ENCODE measurements at places on chromosomes 7 and 10. TPM values are rescaled to one million over a fixed set of nuclear protein-coding genes. Genes with fewer than 3 reads are reported as not detected.
A peak's percentile ranks its signal among the peaks of the same experiment; 100 is the strongest.

The DENND2A gene
- 52.7 TPM for polyA plus RNA-seq

The EPDR1 gene
- 95.9 TPM for polyA plus RNA-seq

The ITPRID1 gene
- polyA plus RNA-seq: 1.7 TPM

The TCF7L2 gene
- polyA plus RNA-seq: 50.0 TPM

The LRRD1 gene
- polyA plus RNA-seq: 0.59 TPM

The OR2A12 gene
- polyA plus RNA-seq: not detected

The MMP21 gene
- polyA plus RNA-seq: 0.60 TPM

DNA sequence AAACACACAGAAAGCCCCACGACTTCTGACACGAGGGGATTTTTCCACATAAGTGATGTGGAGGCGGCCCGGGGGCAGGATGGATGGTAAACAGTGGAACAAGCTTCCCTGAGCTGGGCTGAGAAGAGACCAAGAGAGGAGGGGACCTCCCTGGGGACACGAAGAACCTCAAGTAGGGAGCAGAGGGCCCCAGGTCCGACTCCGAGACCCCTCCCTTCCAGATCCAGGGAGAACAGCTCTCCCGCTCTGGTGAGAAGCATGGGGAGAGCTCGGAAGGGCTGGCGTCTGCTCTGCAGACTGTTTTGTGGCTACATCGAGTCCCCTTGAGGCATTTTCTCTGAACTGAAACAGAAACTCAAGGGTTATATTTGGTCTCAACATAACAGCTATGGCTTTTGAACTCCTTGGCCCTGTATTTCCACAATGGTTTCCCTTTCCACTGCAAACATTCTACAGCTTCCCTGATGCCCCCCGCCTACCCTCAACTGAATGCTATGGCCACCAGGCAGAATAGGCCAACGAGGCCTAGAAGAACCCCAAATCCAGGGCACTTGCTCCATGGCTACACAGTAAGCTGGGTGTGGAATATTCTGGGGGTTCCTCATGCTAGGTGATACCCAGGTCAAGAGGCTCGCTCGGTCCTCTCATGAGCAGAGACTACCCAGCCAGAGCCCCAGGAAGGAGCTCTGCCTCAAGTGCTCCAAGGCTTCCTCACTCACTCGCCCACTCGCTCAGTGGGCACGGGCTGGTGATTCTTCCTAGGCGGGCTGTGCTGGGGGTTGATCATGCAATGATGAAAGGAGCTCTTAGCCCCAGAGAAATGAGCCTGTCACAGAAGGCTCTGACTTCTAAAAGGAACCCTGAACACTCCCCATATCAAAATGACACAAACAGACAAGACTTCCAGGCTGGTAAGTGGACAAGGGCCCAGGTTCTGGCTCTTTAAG lies 47.5 kb downstream of the FAM53B start:
- DNase-seq: no peak

DNA sequence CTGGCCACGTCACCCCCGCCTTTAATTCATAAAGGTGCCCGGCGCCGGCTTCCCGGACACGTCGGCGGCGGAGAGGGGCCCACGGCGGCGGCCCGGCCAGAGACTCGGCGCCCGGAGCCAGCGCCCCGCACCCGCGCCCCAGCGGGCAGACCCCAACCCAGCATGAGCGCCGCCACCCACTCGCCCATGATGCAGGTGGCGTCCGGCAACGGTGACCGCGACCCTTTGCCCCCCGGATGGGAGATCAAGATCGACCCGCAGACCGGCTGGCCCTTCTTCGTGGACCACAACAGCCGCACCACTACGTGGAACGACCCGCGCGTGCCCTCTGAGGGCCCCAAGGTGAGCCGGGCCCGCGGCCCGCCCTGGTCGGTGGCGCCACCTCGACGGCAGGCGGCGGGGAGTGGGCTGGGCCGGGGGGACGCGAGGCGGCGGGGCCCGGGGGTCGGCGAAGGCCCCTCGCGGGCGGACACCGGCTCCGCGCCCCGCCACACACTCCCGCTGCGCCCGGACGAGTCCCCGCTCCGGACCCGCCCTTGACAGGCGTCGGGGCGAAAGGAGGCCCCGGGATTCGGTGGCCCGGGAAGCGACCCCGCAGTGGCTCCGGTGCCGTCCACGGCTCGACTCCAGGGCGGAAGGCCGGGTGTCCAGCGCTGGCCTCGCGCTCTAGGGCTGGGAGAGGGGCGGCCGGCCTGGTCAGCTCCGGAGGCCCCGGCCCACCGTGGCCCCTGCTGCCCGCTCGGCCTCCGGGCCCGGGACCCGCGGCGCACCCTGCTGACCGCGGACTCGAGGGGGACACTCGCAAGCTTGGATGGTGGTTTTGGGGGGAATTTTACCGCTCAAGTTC lies 557 bp downstream of the BAG3 start:
- DNase-seq: no peak

DNA sequence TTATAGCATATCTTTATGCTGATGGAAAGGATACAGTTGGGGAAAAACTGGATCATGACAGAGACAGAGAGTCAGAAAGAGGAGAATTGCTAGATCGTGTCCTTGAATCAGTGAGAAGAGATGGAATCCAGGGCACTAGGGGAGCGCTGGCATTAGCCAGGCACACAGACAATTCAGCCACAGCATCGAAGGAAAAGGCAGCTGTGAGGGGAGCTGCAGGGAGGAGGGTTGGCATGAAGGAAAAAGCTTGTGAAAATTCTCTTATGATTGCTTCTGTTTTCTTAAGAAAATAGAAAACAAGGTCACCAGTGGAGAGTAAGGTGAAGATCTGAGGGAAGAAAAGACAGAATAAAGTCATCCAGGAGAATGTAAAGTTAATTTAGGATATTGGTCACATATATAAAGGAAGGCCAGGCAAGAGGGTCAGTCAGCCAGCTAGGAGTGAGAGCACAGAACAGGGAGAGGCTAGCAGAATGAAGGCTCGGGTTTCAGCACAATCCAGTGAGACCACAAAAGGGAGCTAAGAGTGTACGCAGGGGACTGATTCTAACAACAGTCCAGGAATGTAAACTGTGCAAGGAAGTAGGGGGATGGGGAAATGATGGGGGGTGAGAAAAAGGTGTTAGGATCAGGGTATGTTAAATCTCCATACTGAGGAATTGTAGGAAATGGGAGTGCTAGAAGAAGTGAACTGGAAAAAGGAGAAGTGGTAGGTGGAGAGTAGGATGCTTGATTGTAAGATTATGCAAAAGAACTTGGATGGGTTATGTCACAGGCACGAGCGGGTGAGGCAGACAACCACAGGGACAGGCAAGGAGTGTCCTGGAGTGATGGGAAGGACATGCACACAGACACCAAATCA lies 112.0 kb downstream of the RNF32 start:
- no peak for DNase-seq

DNA sequence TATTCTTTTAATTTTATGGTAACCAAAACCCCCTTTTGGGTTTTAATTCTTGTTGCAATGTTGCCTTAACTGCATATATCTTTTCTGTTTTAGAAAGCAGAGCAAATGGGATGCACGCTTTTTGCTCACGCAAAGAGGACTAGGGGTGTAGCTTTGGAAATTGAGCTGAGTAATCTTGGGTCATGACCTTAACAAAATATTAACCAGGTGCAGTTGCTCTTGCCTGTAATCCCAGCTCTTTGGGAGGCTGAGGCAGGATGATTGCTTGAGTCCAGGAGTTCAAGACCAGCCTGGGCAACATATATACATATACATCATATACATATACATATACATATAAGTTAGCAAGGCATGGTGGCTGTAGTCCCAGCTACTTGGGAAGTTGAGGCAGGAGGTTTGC lies 172.9 kb upstream of the BMPER start:
- DNase-seq: no peak

DNA sequence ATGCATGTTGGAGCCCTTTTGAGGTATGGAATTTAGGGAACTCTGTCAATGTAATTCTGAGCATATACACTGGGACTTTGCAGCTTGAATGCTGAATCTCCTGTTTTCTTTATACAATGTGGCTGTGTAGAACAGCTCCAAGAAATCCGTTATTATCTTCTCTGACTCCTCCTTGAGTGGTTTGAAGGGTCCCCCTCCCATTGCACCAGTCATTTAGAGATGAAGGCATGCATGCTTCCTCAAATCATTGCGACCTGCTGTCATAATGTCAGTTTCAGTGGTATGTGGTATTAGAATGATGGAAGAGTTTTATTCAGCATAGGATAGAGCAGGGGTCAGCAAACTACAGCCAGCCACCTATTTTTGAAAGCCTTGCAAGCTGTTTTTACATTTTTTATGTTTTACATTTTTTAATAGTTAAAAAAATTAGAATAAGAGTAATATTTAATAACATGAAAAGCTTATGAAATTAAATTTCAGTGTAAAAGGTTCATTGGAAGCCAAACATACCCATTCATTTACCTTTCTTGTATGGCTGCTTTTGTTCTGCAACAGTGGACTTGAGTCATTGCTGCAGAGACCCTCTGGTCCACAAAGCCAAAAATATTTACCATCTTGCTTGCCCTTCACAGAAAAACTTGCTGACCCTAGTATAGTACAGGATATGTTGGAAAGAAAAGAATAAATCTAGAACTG lies 8.1 kb downstream of the STK17A start:
- DNase-seq: no peak

- no peak for DNase-seq
Measured at GRCh38 chr10:59025981-59026765, 150.3 kb upstream of the PHYHIPL start.

DNA sequence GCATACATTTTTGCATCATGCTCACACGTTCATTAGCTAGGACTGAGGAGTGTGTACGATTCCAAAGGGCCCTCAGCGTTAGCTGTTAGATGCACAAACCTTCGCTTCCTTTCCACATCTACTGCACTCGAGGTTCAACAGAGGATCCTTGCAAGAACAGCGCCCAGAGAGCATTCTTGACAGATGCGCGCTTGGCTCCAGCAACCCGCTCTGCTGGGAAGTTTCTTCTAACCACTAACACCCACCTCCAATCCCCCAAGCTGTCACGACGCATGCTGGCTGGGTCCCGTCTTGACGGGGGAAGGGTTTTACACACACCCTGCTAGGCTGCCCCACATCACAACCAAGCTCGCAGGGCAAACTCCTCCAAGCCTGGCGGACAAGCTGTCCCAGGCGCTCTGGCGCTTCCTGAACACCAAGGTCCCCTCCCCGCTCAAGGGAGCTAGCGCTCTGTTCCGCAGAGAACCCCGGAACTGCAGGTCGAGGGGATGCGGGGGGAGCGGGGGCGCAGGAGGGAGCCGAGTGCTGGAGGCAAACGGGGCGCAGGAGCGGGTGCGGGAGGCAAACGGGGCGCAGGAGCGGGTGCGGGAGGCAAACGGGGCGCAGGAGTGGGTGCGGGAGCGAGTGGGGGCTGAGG lies 653 bp upstream of the ADRB1 start:
- DNase-seq: peak; percentile 15

DNA sequence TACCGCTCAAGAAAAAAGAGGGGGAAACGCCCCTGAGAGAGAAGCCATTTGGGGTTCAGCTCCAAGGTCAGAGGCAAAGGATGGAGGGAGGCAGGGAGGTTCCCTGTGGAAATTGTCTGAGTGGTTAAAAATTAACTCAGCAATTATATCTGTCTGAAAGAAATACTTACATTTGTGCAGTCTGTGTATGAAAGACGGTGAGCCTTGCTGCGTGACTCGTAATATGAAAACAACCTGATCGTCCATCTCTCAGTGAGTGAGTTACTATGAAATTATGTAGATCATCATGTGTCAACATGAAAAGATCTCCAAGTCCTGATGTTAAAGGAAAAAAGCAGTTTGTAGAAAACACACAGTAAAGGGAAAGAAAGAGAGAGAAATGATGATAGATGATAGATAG lies 67.2 kb upstream of the FAM204A start:
- no peak for DNase-seq

DNA sequence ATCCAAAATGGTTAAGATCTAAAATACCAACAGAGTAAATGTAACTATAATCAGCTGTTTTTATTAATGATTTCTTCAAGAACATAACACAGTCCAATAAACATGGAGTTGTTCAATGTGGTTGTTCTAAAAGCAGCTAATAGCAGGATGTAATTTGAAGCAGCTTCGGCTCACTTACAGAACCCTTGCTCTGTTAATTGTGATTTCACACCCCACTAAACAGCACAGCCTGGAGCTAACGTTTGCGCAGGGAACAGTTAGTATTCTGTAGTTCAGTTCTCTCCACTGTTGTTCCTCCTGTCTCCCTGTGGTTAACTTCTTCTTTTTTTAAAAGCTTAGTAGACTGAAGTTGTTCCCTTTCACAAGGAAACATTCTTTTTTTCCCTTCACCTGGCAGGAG lies 104.0 kb downstream of the GRM3 start:
- DNase-seq: no peak

- DNase-seq: no peak
Measured at GRCh38 chr10:65294329-65294728, 1631.5 kb upstream of the LRRTM3 start.

DNA sequence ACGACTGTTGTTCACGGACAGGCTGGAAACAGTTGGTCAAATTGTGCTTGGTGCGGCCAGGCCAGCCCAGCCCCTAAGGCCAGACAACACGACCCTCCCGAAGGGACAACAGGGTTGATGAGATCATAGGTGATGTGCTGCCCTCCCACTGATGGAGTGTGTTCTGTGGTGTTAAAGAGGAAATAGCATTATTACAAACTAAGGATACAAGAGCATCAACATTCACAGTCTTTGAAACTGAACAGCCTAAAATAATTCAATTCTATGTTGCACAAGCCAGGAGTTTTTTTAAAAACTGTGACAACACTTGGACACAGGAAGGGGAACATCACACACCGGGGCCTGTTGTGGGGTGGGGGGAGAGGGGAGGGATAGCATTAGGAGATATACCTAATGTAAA lies 87.6 kb downstream of the FAM53B start:
- no peak for DNase-seq
